ENCODE measurements at places on chromosomes 11 and 22. TPM values are rescaled to one million over a fixed set of nuclear protein-coding genes. Genes with fewer than 3 reads are reported as not detected.

DNA sequence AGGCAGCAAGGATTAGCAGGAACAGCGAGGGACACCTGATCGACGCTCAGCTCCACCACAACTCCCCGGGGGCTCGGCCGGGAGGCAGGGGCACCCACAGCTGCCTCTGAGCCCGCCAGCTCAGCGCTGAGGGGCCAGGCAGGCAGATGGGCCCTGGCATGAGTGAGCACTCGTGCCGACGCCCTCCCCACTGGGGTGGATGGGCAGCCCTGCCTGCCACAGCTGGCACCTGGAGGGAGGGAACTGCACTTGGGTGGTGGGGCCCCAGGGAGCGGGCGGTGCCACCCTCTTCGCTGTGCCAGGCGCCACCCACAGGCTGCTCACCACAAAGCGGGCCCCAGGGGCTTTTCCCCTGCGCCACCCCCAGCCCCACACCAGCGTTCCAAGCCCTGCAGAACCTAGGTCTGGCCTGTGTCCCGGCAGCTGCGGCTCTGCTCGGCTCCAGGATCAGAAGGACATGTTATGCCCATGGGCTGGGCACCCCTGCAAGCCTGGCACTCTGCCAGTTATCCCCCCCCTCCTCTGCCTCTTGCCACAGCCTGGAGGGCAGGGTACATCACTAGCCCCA is 28.8 kb downstream of the WNT7B start:
- H3K27ac ChIP-seq = no peak overlapping the region
- no peaks in the 10 kb centered on the region for H3K4me1 ChIP-seq
- H3K27me3 ChIP-seq = no peaks in the 10 kb centered on the region
- no peak for DNase-seq
- H3K36me3 ChIP-seq = no peaks in the 10 kb centered on the region

Gene C11orf97
- not detected for total RNA-seq

Gene C11orf42
- total RNA-seq = not detected

DNA sequence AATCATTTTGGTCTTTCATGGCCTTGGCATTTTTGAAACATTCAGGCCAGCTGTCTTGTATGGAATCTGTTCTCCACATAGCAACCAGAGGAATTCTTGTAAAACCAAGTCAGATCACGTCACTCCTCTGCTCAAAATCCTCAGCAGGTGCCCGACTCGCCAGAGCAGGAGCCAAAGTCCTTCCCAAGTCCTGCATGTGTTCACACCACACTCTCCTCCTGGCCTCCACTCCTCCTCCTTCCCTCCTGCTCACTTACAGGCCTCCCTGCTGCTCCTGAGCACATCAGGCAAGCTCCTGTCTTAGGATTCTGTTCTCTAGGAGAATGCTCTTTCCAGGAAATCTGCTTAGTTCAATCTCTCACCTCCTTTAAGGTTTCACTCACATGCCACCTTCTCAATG is 6.9 kb upstream of the PSMC3 start:
- H3K4me1 ChIP-seq = peaks cover 21% of the 10 kb centered on the region
- no peak for DNase-seq
- no peaks in the 10 kb centered on the region for H3K36me3 ChIP-seq
- no peak overlapping the region for H3K4me3 ChIP-seq
- no peaks in the 10 kb centered on the region for H3K27me3 ChIP-seq
- no peak overlapping the region for H3K27ac ChIP-seq

Gene GGT5
- total RNA-seq = 99.3 TPM

- H3K4me3 ChIP-seq = no peak overlapping the region
- H3K4me1 ChIP-seq = no peaks in the 10 kb centered on the region
- no peaks in the 10 kb centered on the region for H3K27me3 ChIP-seq
- no peak for DNase-seq
These were observed 141.7 kb upstream of the CHORDC1 start for GRCh38 chr11:90364527-90364926.

Gene MUC5AC
- not detected for total RNA-seq

- DNase-seq = no peak
- H3K27me3 ChIP-seq = no peaks in the 10 kb centered on the region
- H3K4me1 ChIP-seq = no peaks in the 10 kb centered on the region
- H3K27ac ChIP-seq = no peak overlapping the region
- H3K4me3 ChIP-seq = no peak overlapping the region
These were observed 134.6 kb upstream of the RCN1 start for GRCh38 chr11:31956310-31956709.

DNA sequence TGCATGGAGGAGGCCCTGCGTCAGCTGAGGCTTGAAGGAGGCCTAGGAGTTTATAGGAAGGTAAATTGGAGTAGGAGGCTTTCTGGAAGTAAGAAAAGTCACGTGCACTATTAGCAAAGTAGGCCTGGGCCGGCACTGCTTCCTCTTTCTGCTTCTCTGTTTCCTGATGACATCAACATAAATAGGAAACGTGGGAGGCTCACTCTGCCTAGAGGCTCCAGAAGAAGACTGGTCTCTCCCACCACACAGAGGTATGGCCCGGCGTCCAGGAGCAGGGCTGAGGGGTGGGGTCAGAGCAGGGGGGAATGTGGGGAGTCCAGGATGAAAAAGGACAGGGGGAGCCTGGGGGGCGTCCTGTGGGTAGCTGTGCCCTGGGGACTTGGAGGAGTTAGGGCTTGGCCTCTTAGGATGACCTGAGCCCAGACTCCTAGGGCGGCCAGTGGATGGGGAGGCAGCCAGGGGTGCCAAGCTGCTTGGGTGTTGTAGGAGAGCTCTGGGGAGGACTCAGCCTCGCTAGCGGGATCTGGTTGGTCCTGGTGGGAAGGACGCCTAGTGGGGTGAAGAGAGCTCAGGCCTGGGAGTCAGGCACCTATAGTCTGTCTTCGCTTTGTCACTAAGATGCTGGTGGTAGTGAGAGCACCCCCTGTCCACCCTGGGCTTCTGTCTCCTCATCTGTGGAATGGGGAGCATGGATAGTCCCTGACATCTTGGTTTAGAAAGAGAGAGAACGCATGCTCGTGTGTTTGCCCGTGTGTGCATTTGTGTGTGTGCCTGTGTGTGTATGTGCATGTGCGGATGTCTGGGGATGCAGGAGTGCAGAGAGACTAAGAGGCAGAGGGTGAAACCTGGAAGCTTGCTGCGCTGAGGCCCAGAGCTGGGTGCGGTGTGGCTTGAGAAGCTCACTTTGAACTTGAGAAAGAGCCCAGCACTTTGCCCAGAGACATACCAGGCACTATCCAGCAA is at the start of gene CSF2RB:
Gene CSF2RB (plus strand): TSS at position 202 of the 963 bp plus-strand sequence. CDS start 8,580 bp downstream, outside the sequence.
- H3K27me3 ChIP-seq = no peaks in the 10 kb centered on the region
- H3K27ac ChIP-seq = no peak within 1 kb of the TSS
- H3K4me1 ChIP-seq = no peaks in the 10 kb centered on the region
- no peak within 1 kb of the TSS for H3K4me3 ChIP-seq

GRCh38 chr11:11230802-11231562 is 122.1 kb downstream of the CSNK2A3 start:
- H3K27ac ChIP-seq = peak overlapping the region; percentile 35
- no peaks in the 10 kb centered on the region for H3K27me3 ChIP-seq
- peaks cover 17% of the 10 kb centered on the region for H3K4me1 ChIP-seq
- DNase-seq = peak; percentile 93
- no peak overlapping the region for H3K4me3 ChIP-seq

GRCh38 chr11:67312187-67313021 is 9.1 kb downstream of the SSH3 start:
- H3K27ac ChIP-seq = no peak overlapping the region
- H3K27me3 ChIP-seq = no peaks in the 10 kb centered on the region
- H3K36me3 ChIP-seq = peaks cover 17% of the 10 kb centered on the region
- no peak for DNase-seq
- no peak overlapping the region for H3K4me3 ChIP-seq

DNA sequence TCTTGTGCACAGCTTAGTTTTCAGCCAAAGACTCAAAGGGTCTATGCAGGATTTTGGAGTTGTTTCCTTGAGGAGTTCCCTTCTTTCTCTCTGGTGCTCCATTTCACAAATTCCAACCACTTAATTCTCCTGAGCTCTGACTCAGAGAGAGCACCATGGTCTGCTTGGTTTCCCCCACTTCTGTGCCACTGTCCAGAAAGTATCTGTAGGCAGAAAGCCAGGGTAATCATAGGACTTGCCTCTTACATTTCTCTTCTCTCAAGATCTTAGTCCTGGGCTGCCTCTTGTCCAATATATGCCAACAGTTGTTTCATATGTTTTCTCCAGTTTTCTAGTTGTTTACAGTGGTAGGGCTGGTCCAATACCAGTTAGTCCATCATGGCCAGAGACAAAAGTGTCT is 6.4 kb upstream of the MRGPRD start:
- H3K4me3 ChIP-seq = no peak overlapping the region
- no peak overlapping the region for H3K27ac ChIP-seq
- no peaks in the 10 kb centered on the region for H3K36me3 ChIP-seq
- no peak for DNase-seq
- H3K4me1 ChIP-seq = no peaks in the 10 kb centered on the region
- H3K27me3 ChIP-seq = no peaks in the 10 kb centered on the region

Gene KCNQ1OT1
- 3.8 TPM for total RNA-seq

- DNase-seq = peak; percentile 75
- H3K36me3 ChIP-seq = no peaks in the 10 kb centered on the region
- no peaks in the 10 kb centered on the region for H3K27me3 ChIP-seq
- H3K4me3 ChIP-seq = no peak overlapping the region
These were observed 14.4 kb upstream of the LRP5 start for GRCh38 chr11:68297812-68298658.

GRCh38 chr22:22830957-22831688 is 56.5 kb upstream of the IGLL5 start:
- H3K27me3 ChIP-seq = no peaks in the 10 kb centered on the region
- H3K27ac ChIP-seq = no peak overlapping the region
- no peaks in the 10 kb centered on the region for H3K36me3 ChIP-seq
- no peaks in the 10 kb centered on the region for H3K4me1 ChIP-seq
- no peak overlapping the region for H3K4me3 ChIP-seq
- no peak for DNase-seq

Gene GAS2L1
- total RNA-seq = 15.5 TPM

Gene CNIH2
- total RNA-seq = not detected

DNA sequence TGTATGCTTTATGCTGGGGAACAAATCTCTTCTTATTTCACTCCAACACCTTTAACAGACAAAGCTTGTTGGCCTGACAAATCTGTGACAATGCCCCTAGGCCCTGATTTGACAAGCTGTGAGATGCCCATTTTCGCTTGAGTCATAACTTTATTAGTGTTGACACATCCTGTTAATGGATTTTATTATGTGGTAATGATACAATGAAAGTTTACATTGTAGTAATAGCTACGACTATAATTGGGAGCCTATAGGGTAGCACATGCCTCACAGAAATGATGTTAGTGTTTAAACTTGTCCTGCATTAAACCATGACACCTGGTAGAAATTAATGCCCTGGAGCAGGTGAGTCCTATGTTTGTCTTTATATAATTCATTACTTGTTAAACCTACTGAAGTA is 3.3 kb upstream of the MMP10 start:
- H3K27me3 ChIP-seq = no peaks in the 10 kb centered on the region
- no peak overlapping the region for H3K27ac ChIP-seq
- H3K36me3 ChIP-seq = no peaks in the 10 kb centered on the region
- no peak overlapping the region for H3K4me3 ChIP-seq
- H3K4me1 ChIP-seq = no peaks in the 10 kb centered on the region

DNA sequence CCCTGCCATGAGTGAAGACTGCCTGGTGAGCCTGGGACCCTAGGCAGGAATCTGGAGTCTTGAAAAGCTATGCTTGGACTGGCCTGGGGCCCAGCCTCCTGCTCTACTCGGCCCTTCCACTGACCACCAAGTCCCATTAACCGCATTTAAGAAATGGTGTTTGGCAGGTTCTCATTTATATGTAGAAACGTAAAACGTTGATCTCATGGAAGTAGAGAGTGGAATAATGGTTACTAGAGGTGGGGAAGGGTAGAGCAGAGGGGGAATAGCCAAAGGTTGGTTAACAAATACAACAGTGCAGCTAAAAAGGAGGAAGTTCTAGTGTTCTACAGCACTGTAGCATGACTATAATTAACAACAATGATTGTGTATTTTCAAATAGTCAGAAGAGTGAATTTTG is 72.9 kb upstream of the EED start:
- H3K4me3 ChIP-seq = no peak overlapping the region
- no peaks in the 10 kb centered on the region for H3K36me3 ChIP-seq
- DNase-seq = no peak

DNA sequence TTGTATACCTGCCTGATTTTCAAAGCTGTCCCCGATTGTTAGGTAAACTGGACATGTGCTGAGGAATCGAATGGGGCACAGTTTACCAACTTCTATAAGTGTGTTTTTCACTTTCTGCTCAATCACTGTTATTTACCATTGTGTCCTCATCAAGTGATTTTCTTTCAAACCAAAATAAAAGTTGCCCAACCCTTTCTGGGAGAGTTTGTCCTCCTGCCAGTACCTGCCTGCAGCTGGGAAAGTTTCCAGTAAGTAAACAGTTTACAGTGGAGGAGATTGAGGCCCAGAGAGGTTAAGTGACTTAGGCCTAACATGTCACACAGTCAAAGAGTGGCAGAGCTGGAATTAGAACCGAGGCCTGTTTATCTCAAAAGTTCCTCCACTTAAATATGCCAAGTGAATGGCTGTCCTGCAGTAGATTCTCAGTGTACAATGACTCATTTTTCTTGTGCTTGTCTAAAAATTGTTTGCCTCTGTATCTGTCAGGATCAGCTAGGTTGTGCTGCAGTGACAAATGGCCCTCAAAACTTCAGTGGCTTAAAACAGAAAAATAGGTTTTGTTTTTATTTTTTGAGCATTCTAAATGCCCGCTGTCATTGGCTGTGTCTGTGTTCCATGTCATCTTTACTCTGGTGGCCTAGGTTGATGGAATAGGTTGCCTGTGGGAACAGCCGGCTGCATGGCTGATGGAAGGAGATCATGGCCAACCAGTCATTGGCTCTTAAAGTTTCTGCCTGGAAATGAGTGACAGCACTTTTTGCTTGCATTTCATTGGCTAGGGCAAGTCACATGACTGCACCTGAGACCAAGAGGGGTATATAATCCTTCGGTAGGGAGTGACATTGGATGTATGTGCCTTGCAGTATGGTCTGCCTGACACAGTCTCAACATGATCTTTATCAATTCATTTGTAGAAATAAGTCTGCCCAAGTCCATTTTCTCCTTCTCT is 61.8 kb upstream of the CRYBB3 start:
- H3K27ac ChIP-seq = peak overlapping the region; percentile 62
- no peaks in the 10 kb centered on the region for H3K27me3 ChIP-seq
- peaks cover 34% of the 10 kb centered on the region for H3K4me1 ChIP-seq
- DNase-seq = peak; percentile 45
- H3K4me3 ChIP-seq = no peak overlapping the region
- no peaks in the 10 kb centered on the region for H3K36me3 ChIP-seq

GRCh38 chr11:44349328-44349727 is 39.4 kb upstream of the ALX4 start:
- H3K27ac ChIP-seq = no peak overlapping the region
- no peaks in the 10 kb centered on the region for H3K27me3 ChIP-seq
- no peaks in the 10 kb centered on the region for H3K4me1 ChIP-seq
- no peaks in the 10 kb centered on the region for H3K36me3 ChIP-seq

GRCh38 chr11:116793772-116794097 is 2.1 kb upstream of the APOA5 start:
- peaks cover 16% of the 10 kb centered on the region for H3K4me1 ChIP-seq
- no peaks in the 10 kb centered on the region for H3K27me3 ChIP-seq
- H3K27ac ChIP-seq = no peak overlapping the region
- H3K36me3 ChIP-seq = no peaks in the 10 kb centered on the region
- DNase-seq = no peak

Measured in thyroid gland (tissue), 4 donors.